Germinal center (tissue), 1 donor: ENCODE measurements at places on chromosomes 16 and 17.

DNA sequence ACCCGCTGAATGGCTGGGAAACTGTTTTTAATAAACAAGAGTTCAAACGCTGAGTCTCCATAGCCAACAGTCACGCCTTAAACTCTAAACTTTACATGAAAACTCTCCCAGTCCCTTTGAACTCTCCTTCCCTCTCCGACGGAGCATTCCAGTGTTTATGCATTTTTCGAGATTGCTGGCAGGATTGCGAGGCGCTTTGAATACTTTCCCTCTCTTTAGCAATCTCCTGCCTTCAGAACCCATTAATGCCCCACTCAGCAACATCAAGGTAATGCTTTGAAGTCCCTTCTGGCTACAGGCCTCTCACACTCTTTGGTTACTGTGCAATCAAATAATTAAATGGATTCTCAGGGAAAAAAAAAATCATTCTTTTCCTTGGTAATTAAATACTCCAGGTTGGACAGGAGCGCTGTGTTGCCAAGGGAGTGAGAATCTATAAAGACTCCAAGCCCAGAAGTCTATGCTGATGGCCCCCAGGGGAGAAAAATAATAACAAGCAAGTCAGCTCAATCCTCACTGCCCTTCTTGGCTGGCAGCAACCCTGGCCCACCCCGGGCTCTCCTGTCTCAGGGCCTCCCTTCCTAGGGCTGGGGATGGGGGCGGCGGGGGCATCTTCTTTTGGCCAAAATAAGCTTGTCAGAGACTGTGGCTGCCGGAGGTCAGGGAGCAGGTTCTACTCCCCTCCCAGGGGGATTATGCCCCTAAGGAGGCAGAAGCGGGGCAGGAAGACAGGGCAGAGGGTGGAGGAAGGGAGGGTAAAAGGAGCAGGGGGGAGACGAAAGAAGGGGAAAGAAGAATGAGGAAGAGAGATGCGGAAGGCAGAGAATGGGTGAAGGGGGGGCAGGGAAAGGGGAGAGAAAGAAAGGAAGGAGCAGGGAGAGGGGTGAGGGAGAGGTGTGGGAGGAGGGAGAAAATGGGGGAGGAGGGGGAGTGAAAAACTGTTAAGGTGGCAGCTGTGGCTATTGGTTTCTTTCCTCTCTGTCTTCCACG is 45.2 kb downstream of the AXIN2 start:
- no peak for DNase-seq

- no peak for DNase-seq
These were observed 357.6 kb upstream of the SALL1 start for GRCh38 chr16:51508490-51509212.

DNA sequence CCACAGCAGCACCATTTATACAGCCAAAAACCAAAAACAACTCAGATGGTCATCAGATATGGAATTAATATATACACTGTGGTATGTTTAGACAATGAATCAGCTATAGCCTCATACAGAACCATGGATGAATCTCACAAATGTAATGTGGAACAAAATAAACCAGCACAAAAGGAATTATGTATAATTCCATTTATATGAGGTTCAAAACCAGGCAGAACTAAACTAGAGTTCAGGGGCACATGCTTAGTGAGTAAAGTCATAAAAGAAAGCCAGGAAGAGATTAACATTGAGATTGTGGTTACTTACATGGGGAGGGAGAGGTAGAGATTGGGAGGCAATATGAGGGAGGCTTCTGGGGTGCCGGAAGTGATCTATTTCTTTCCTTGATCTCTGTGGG is 231.1 kb downstream of the COPRS start:
- no peak for DNase-seq

GRCh38 chr16:28923652-28924398 is 1.2 kb downstream of the RABEP2 start:
- DNase-seq: peak; percentile 88

- DNase-seq: no peak
These were observed 95.5 kb downstream of the CCT6B start for GRCh38 chr17:34865716-34866115.

- no peak for DNase-seq
These were observed 300.6 kb upstream of the CDH5 start for GRCh38 chr16:66065925-66066324.

DNA sequence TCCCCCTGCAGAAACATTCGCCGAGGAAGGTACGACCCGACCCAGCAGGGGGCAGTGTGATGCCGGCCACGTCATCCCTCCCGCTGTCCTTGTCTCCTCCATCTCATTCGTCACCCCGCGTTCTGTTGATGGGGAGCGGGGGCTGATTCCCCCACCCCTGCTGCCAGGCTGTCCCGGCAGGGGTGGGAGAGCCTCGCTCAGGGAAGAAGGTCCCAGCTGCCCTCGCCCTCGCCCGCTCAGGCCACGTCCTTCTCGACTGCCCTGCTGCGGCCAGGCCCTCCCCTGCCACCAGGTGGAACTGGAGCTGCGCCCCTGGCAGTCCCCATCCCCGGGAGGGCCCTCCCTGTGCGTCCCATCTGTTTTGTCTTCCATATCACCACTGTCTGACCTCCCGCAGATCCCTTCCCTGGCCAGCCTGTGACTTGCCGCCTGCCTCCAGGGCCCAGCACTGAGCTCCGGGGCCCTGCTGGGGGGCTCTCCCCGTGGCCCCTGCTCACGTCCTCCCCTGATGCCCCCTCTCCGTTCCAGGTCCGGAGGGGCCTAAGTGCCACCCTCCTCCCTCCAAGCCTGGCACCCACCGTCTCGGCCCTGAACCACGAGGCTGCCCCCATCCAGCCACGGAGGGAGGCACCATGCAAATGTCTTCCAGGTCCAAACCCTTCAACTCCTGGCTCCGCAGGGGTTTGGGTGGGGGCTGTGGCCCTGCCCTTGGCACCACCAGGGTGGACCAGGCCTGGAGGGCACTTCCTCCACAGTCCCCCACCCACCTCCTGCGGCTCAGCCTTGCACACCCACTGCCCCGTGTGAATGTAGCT is 20.6 kb downstream of the ADAM11 start:
- DNase-seq: peak; percentile 82

DNA sequence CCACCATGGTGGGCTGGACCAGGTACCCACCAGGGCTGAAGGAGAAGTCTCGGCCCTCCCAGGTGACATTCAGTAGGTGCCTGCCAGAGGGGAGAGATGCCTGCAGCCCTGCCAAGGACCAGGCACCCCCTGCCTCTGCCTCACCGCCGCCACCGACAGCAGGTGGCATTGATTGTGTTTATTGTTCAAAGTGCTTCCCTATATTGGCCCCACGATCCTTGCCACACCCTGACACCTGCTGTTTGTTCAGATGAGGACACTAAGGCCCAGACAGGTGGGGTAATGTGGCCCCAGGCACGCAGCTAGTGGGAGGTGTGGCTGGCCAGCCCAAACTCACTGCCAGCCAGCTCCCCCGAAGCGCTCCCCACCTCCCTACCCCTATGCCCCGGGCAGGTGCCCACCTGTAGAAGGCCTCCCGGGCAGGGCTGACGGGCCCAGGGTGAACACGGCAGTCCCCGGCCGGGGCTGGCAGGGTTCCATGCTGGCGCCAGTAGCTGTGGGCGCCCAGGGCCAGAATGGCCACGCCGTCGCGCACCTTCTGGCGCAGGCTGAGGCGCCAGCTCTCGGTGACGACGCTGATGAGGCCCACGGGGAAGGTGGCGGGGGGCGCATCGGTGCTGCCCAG is 8.0 kb downstream of the GRIN2C start:
- DNase-seq: no peak

DNA sequence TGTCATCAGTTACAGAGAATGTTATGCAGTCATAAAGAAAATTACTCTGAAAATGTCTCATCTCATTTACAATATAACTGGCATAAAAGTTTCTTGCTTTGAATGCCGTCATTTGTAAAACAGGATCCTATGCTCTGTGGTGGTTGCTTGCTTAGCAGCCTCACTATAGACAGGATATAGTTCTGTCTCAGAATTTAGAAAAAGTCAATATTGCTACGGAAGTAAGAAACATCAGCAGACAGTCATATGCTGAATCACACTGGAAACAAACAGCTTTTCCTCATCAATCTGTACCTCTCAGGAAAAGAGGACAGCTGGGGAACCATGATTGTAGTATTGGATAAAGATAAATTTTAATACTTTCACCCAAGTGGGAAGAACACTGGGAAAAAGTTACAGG is 105.5 kb downstream of the MYO1D start:
- no peak for DNase-seq

- no peak for DNase-seq
These were observed 159.2 kb upstream of the RPH3AL start for GRCh38 chr17:511833-512251.

- no peak for DNase-seq
These were observed 152.5 kb upstream of the CIBAR2 start for GRCh38 chr16:85264752-85265151.

DNA sequence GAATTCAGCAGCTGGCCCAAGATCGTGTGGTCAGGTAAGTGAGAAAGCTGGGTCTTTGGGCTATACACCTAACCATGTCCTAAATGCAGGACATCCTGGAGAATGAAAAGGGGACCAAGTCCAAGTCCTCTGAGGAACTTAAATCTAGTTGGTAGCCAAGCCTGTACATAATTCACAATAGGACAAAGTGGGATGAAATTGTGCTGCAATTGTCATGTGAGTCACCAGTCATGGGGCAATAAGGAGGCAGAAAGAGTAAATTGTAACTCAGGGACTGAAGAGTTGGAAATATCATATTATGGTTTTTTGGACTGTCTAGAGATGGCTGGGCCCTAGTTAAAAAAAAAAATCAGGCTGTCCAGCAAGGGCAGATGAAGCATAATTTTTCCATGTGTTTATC is 202.6 kb downstream of the CYLD start:
- DNase-seq: no peak

- no peak for DNase-seq
These were observed 13.9 kb downstream of the GNGT2 start for GRCh38 chr17:49196520-49196919.

DNA sequence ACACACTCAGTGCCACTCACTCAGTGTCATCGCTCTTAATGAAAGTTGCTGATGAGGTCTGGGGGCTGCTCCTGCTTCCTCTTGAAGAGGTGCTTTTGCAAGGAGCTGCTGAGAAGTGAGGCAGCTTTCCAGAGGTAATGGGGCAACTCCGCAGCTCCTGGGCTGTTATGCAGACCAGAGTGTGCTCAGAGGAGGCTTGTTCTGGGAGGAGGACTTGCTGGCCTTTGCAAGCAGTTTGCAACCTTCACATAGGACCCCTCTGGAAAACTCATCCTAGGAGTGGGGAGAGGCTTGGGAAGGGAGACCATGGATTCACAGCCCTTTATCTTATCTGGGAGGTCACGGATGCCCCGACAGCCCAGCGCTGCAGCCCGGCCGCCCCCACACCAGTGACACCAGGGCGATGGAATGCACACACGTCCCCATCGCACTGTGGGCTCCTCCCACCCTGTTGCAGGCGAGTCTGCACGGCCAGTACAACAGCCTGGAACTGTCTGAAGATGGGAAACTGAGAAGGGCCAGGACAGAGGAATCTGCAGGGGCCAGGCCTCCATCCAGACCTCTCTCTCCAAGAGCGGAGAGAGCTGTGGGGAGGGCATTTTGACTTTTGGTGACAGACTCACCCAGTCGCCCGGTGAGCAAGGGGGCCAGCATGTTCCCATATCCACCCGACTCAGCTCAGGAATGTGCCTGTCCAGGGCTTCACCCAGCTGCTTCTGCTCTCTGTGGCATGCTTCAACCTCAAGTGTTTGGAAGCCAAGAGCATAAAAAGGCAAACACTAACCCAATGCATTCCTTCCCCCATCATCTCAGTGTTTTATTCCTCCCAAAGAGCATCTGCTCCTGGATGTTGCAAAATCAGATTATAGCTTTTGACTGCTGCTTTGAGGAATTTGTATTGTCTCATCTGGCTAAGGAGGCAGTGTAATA is 78.6 kb upstream of the ZNF469 start:
- no peak for DNase-seq

GRCh38 chr17:47687748-47688147 is 6.2 kb upstream of the TBKBP1 start:
- no peak for DNase-seq

- peak; percentile 41 for DNase-seq
These were observed 3.9 kb upstream of the SETD1A start for GRCh38 chr16:30953511-30954124.

DNA sequence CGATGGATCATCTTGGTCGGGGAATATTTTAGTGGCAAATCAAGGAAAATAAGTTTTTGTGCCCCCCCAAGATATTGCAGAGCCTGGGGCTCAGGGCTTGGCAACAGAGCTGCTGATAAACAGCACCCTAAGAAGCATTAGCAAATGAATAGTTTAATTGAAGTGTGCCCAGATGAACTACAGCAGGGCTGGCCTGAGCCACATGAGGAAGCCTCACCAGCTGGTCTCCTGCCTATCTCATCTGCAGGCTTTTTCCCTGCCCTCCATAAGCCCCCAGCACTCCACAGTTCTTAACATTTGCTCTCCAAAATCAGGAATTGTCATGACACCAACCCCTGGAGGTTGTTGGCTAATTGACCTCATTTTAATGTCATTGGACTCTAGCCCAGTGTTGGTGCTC is 480.2 kb downstream of the HS3ST3B1 start:
- DNase-seq: no peak

GRCh38 chr16:56889206-56889605 is 24.2 kb downstream of the SLC12A3 start:
- peak; percentile 18 for DNase-seq

- DNase-seq: no peak
These were observed 267.6 kb downstream of the STX8 start for GRCh38 chr17:9308069-9308468.

- no peak for DNase-seq
These were observed 65.1 kb upstream of the ALOX12 start for GRCh38 chr17:6930749-6931148.

DNA sequence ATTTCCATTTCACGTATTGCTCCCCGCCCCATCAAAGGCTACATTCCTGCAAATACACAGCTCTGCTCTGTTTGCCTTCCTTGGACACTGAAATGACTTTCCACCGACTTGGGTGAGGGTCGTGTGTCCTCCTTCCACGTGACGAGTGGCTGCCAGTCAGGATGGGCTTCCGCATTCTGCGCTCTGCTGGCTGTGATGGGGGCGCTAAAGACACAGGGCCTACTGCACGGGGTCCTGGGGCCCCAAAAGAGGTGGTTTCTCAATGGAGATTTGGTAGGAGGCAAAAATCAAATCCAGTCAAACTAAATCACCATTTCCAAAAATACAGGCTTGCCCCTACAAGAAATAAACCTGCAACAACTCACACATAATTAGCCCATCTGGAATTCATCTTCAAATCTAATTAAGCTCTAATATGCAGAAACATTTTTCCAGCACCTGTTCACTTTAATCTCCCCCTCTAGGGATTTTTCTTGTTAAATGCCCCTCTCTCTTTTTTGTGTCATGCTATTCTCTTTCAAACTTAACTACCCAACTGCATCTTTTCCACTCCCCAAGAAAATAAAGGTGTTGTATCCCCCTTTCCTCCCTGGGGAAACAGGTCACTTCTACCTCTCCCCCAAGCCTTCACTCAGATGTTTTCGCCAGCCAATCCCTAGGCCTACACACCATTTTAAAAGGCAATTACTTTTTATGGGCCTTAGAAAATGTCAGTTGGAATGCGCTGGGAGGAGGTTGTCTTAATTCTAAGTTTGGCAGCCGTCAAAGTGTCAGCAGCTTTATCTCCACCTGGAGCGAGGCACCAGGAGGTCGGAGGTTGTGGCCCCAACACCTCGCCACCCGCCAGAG is 21.9 kb upstream of the FAAP100 start:
- DNase-seq: no peak
